ENCODE measurements at places on chromosomes 1 and 21.

GRCh38 chr1:88537787-88538186 lies 146.3 kb upstream of the PKN2 start:
- DNase-seq, result no peak

DNA sequence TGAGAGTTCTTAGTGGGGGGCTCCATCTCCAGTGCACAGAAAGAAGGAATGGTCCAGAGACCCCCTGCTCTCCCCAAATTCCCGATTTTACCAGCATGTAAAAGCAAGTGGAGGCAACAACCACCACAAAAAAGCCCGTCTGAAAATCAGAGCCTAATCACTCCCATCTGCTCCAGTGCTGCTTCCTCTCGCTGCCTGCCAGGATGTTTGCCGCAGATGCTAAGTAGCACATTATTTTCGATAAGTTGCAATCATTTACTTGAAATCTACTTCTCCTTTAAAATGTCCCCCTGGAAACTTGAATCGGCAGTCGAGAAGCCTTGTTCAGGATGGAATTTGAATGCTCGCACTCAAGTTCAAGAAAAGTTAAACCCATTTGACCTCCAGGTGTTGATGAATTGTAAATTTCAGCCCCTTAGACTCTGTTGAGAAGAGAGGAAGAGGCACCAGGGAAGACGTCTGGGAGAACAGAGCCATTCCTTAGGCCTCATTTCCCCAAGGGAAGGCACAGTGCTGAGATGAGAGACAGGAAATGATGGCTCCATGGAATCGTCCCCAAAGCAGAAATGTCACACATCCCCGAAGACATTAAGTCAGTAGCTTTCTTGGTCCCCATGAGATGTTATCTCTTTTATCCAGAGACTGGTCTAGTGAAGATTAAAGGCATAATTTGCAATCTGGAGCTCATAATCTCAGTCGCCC lies 221.3 kb downstream of the PBX1 start:
- DNase-seq, result no peak

- DNase-seq, result no peak
Measured at GRCh38 chr1:93275634-93276295, 69.9 kb upstream of the DR1 start.

DNA sequence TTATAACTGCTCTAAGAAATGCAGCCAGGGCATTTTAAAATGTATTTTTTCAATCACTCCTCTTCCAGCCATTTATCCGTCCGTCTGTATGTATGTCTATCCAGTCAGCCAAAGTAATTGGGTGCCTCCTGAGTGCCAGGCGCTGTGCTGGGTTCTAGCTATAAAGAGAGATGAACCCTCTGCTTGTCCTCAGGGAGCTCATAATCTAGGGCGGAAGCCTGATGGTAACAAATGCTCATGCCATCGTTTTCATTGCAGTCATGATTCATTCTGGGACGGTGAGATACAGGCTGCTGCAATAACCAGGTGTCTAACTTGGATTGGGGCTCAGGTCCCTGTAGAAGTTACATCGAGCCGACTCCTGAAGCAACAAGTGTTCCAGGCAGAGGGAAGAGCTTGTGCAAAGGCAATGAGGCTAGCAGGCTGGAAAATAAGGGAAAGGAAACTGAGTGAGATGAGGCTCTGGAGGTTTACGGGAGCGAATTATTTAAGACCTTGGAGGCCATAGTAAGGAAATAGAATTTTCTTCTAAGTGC lies 11.6 kb downstream of the IFI6 start:
- no peak for DNase-seq

GRCh38 chr1:168312718-168313604 lies 32.3 kb downstream of the TBX19 start:
- DNase-seq, result no peak

GRCh38 chr1:214476986-214477870 lies 74.2 kb downstream of the PTPN14 start:
- no peak for DNase-seq

GRCh38 chr1:3940754-3941345 lies 40.8 kb upstream of the C1orf174 start:
- DNase-seq, result no peak

DNA sequence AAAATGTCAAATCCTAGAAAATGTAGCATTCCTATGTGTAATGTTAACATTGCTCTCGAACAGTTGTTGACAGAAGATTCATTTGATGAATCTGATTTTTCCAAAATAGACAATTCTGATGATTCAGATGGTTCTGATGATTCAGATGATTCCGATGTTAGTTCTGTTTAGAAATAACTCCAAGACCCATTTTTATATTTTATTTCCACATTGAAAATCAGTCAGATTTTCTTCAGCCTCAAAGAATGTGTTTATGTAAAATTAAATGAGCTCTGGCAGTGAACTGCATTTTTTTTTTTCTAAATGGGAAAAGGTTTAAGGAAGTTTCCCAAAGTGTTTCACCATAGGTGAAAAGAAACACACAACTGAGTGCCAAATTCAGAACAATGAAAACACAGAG lies 136.5 kb downstream of the TSEN15 start:
- no peak for DNase-seq

DNA sequence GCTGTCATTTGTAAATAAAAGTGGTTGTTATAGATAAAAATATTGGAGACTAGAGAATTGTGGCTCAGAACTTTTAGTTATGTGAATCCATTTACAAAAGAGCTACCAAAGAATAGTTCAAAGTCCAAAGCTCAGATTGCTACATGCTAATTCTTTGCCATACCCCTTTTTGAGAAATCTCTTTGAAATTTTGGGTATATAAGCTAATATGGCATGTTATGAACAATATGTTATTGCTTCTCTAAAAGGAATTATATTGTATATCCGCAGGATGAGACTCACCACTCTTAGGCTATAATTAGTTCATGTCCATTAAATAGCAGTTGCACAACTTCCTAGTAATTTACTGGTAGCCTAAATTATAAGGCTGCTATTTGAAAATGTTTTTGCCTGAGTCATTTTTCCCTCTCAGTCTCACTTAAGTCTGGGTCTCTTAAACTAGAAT lies 178.0 kb downstream of the ZNF281 start:
- no peak for DNase-seq

DNA sequence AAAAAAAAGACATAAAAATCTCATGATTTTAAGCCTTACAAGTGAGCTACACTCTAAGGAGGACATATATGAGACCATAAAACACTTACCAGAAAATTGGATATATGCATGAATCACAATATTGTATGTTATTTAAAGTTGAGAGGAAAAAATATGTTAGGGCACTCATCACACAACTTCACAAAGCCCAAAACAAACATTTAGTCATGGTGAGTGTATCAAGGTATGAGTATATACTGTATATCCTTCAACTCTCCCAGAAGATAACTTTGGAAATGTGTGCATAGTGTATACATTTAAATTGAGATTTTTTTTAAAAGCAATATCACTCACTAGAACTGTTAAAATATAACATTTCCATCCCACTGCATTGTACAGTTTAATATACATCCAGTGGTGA lies 259.3 kb downstream of the SRGAP2C start:
- no peak for DNase-seq

GRCh38 chr1:195591917-195592672 lies 1016.1 kb downstream of the KCNT2 start:
- DNase-seq, result no peak
